ENCODE measurements at places on chromosomes 16 and 17.
A peak's percentile ranks its signal among the peaks of the same experiment; 100 is the strongest.

DNA sequence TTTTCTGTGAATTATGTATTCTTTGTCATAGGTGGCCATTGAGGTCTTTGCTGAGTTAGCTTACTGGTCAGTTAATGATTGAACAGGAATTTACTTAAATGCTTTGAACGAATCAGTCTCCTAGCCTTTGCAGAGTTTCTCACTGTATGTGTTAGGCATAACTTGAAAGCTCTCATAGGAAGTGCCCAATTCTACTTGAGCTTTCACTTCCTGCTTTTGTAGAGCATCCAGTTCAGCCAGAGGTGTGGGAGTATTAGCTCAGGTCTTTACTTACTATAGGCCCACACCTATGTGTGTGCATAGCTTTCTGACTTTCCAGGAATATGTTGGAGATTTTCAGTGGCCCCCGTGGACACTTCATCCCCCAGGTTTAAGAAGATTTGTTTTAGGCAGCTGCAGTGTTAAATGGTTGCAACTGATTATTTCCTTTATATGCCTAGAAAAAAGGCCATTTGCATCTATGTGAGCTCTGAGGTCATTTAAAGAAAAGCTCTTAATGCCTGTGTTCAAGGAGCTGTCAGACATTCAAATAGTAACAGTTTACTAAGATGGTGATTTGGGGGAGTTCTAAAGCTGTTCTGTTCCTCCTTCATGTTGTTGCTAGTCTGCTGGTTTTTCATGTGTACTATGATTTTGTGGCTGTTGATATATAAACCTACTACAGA, 62.3 kb downstream of the PHKB start:
- DNase-seq, result no peak

- DNase-seq, result no peak
Measured at GRCh38 chr17:70251706-70252105, 82.4 kb downstream of the KCNJ2 start.

DNA sequence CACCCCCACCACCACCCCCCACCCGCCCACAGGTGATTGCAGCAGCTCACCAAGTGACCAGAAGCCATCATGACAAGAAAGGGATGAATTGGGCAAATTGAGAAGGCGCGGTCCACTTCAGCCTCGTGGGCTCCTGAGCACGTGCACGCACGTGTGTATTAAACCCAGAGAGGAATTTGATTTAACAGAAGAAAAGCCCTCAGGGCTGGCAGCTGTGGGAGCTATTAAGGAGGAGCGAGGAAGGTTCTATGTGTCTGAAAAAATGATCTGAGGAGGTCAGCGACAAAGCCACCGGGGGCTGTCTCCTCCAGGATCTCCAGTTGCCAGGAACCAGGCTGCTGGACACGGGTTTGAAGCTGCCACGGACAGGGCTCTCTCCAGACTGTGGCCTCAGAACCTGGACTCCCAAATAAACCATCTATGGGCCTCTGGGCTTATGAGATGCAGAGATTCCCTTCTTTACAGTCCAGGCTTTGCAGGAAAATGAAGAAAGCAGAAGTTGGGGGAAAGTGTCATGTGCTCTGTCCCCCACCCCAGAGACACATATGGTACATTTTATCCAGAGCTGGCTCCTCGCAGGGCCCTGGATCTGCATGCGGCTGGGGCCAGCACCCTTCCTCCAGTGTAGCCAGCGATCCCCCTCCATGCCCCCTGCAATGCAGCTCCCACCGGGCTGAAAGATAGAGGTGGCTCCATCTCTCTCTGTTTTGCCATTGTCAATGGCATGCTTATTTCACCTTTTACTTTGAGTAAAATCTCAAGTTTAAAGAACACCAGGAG, 219.7 kb upstream of the RPL38 start:
- DNase-seq, result no peak

DNA sequence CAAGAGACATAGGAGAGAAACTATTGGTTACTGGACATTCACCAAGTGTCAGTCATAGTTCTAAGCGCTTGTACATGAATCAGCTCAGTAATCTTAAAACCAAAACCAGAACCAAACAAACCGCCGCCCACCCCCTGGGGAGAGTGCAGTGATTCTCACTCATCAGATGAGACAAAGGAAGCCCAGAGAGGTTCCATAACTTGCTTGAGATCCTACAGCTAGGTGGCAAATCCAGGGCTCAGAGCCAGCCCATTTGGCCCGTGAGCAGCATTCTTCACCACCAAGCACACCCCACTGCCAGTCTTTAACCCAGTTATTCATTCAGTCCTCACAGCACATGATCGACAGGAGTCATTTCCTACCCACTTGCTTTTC, 37.2 kb upstream of the RGS9 start:
- DNase-seq, result no peak

GRCh38 chr17:47253541-47254402, at the start of gene ITGB3:
ITGB3 (plus strand) TSS chr17:47253827; CDS start chr17:47253862, 35 bp downstream.
- DNase-seq, result no peak

GRCh38 chr17:64230791-64231408, 32.2 kb downstream of the TEX2 start:
- DNase-seq, result no peak

- DNase-seq, result no peak
Measured at GRCh38 chr17:60527701-60528100, 1.7 kb upstream of the APPBP2 start.

DNA sequence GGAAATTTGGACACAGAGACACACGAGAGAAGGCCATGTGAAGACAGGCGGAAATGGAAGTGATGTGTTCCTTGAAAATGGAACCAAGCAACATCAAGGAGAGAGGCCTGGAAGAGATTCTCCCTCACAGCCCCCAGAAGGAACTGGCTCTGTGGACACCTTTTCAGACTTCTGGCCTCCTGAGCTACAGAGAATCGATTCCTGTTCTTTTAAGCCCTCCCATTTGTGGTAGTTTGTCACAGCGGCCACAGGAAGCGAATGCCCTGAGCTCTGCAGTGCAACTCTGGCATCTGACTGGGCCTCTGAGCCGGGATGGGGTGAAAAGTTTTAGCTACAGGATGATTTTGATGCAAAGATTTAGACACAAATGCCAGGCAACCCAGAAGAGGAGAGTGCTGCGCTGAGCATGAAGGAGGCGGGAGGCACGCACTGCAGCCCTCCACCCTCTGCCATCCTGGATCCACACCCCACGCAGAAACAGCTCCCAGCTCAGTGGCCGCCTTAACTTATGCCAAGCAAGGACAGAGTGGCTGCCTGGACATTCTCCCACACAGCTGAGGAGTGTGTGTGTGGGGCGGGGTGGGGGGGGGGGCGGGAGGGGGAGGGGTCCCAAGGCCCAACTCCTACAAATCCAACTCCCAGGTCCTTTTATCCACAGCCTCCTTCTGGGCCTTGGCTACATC, 2.2 kb downstream of the TIMP2 start:
- DNase-seq, result no peak

- DNase-seq, result no peak
Measured at GRCh38 chr16:65889533-65889966, 476.9 kb upstream of the CDH5 start.

- DNase-seq, result no peak
Measured at GRCh38 chr17:17684906-17685774, 3.9 kb downstream of the RAI1 start.

DNA sequence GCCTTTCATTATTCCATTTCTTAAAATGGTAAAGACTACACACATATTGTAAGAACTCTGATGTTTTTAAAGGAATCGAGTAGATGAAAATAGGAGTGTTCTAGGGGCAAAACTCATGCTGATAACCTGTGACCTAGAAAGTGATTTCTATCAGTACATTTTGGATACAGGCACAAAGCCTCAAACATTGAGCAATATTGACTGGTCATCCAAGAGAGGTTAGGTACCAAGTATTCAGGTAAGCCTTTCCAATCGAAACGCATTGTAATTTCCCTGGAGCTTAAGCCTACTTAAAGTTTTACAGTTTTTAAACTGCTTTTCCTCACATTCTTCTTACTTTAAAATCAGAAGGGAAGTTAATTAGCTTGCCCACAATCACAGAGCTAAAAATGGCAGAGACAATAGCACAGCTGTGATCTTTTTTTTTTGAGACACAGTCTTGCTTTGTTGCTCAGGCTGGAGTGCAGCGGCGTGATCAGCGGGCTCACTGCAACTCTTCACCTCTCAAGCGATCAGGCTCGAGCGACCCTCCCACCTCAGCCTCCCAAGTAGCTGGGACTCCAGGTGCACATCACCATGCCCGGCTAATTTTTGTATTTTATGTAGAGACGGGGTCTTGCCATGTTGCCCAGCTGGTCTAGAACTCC, 3.3 kb downstream of the GOT2 start:
- DNase-seq, result peak; percentile 5

- DNase-seq, result no peak
Measured at GRCh38 chr16:55115506-55115905, 184.8 kb downstream of the IRX5 start.

- no peak for DNase-seq
Measured at GRCh38 chr17:35377706-35378105, 4.3 kb upstream of the SLFN11 start.

DNA sequence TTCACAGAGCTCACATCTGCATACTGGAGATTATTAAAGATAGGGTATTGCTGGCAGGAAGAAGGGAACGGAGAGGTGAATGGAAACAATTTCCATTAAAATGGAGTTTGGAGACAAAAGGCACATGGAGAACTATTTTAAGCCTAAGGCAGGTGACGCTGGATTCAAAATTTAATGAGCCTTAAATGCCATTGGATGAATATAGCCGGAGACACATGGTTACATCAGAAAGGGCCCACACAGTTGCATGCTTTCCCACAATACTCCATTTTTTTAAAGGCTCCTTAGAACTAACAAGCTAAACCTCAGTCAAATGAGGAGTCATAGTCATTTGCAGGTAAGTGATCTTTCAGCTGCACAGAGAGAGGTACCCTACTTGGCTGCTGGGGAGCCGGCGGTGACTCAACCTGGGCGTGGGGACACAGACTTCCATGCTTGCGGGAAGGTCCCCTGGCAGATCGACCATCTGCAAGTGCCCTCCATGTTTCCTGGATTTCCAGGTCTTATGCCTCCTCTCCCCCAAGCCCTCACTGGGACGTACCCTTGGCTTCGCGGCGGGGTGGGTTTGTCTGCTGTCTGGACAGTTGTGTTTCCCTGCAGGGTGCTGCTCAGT, 259.2 kb downstream of the CBLN1 start:
- DNase-seq, result no peak

DNA sequence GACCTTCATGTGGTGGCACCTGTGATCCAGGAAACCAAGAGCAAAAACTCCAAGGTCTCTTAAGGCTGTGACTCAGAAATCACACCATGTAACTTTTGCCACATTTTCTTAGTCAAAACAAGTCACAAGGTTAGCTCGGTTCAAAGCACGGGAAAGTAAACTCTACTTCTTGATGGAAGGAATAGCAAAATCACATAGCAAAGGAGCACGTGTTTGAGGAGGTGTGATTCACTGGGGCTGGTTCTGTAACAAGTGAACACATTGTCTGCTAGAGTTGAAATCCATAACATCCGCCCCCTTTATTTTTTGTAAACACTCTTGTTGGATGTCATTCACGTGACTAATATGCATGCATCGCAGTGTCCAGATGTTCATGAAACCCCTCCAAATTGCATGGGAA, 415.0 kb upstream of the MAF start:
- DNase-seq, result no peak

DNA sequence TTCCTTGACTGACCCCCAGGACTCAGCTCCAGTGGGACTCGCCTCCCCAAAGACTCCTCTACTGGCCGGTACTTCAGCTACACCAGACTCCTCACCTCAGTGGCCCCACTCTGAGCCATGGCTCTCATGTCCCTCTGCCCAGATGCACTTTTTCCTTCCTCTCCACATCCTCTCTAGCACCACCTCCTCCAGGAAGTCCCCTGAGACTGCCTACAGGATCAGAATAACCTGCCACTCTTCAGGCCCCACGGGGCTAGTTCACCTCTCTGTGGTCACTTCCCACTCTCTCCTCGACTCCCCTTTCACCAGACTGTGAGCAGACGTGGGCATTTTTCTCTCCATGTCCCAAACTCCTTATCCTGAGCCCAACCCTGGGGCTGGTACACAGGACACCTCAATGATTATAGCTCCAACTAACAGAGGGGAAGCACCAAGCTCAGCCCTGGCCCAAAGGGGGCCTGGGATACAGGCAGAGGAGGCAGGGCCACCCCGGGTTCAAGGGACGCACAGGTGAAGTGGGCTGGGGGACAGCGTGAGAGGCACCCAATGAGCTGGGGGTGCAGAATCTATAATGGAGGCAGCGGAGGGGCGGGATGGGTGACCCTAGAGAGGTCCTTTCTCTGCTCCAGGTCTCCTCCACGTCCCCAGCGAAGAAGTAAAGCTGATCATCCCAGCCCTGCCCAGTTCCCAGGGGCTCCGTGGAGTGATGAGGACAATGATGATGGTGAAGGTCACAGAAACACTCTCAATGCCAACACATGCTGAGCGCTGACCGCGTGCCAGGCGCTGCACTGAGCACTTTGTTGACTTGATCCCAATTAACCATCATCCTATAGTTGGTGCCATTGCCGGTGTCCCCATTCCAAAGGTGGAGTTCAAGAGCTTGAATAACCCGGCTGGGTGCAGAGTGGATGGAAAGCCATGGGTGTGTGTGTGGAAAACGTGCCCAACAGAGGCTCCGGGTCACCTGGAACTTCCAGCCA, 3.9 kb downstream of the TRPV3 start:
- DNase-seq, result no peak

DNA sequence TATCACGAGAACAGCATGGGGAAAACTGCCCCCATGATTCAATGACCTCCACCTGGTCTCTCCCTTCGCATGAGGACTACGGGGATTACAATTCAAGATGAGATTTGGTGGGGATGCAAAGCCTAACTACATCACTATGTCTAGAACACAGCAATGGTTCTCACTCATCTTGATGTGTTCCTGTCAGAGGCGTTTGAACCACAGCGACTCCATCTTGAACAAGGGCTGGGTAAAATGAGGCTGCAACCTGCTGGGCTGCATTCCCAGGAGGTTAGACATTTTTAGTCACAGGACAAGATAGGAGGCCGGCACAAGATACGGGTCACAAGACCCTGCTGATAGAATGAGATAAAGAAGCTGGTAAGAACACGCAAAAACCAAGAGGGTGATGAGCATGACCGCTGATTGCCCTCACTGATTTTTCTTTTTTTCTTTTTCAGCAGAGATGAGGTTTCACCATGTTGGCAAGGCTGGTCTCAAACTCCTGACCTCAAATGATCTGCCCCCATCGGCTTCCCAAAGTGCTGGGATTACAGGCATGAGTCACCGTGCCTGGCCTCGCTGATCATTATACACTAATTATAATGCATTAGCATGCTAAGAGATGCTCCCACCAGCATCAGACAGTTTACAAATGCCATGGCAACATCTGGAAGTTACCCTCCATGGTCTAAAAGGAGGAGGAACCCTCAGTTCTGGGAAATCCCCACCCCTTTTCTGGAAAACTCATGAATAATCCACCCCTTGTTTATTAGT, 3.0 kb upstream of the PPY start:
- DNase-seq, result no peak

- DNase-seq, result no peak
Measured at GRCh38 chr16:24535827-24536226, 3.5 kb upstream of the RBBP6 start.

DNA sequence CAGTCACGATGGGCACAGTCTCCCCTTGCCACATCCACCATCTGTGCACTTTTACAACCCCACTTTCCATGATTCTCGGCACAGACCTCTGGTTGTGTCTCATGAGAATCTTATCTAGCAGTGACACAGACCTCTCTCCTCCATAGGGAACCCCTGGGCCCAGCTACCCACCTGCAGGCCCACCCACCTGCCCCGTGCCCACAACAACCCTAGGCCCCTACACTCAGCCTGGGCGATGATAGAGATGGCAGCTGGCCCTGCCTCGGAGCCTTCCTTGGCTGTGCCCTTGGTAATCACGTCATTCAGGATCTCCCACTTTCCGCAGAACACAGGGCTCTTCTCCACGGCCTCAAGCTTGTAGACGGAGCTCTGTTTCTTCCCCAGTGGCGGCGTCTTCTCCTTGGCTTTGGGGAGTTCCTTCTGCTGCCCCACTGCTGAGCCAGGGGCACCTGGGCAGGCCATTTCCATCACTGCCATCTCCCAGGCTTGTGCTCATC, 26.5 kb downstream of the MAP3K14 start:
- no peak for DNase-seq

Measured in hippocampal formation (tissue), 2 donors.